ELR (cell line): ENCODE measurements at places on chromosomes 4 and X.

DNA sequence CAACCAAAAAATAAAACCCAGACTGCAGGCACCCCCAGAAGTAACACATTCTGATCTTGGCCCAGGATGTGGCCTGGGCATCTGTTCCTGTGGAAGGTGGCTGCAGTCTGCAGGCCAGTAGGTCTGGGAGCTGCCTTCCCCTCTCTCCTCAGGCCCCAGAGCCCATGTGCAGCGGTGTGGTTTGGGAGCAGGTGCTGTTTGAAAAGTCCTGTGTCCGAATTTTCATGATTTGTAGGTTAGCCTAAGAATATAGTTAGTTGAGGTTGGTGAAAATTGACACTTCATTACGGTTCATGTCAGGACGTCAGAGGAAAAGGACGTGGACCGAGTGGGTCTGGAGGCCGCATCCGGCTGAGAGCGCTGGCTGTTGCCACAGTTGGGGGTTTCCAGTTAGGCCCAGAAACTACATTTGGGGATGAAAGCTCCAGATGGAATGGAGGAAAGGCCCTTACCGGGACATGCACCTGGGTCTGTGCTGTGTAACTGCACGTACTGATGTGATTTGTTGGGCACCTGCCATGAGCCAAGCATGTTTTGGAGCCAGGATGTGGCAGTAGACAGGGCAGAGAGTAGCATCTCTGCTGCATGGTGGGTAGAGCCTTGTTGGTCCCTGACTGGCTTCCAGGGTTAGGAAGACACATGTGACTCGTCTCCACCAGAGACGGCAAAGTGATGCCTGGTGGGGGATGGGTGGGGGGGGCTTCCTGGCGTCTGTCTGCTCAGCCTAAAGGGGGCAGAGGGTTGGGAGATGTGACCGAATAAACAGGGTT lies 21.7 kb upstream of the HGFAC start:
- no peak for DNase-seq

DNA sequence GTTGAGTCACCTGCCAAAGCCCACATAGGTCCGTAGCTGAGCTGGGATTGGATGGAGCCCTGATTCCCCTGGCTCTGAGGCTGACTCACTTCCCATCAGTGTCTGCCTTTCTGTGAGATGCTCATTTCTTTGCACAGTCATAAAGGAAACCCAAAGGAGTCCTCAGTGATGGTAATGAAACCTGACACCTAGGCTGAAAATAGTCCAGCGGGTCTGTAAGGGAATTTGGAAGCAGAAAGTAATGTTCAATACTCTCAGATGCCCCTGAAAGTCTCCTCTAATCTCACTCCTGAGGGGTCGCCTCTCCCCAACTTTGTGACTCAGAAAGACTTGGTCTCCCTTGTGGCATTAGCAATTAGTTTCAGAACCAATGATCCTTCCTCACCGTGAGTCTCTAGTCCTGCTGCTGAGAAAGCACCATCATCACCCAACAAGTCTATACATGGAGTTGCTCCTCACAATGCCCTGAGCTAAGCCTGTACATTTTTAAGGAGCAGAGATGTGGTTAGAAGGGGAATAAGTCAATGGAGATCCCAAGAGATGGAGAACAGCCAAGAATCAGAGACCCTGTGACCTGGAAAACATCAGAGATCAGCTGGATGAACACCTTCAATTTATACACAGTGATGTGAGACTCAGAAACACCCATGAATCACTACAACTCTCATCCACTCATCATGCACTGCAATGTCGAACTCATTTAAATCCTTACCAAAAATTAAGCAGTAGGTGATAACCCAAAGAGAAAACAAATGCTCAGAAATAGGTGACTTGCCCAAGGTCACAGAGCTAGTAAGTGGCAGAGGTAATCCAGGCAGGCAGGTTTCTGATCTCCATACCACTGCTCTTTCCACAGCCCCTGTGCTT lies 219.0 kb upstream of the CPEB2 start:
- peak; percentile 87 for DNase-seq

DNA sequence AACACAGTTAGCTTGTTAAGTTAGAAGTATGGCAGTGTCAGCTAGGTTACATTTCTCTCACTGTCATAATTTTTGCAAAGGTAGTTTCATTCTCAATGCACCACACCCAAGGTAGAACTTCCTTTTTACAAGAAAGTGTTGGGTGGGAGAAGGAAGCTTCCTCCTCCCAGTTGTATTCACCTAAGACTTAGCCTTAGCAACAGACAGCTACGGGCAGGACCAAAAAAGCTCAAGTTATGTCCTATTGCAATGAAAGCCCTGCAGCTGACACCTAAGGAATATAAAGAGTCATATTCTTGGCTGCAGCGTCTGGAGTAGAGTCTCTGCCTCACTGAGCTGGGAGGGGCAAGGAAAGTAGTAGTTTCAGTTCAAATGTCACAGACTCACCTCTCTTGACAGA lies 25.1 kb upstream of the PRDM8 start:
- DNase-seq = no peak

- peak; percentile 4 for DNase-seq
These were observed 115.0 kb downstream of the TRIML1 start for GRCh38 chr4:188254211-188254610.
